ENCODE measurements at places on chromosomes 5 and 9.

DNA sequence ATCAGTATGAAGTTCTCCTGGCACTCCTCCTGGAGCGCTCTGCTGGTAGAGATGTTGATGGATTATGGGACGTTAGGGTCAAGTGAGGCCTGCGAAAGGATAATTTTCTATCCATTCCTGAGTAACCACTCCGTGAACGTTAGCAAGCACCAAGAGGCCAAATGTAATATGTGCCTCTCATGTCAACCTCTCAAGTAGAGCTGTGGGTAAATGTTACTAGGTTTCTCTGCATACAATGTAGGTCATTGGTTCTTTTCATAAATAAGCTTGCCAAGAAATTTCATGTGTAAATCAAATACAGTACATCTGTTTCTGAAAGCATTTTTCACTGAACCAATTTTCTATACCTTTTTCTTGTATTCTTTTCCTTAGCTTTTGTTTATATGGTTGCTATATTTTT, 126.3 kb downstream of the KDM4C start:
- no peak for DNase-seq

DNA sequence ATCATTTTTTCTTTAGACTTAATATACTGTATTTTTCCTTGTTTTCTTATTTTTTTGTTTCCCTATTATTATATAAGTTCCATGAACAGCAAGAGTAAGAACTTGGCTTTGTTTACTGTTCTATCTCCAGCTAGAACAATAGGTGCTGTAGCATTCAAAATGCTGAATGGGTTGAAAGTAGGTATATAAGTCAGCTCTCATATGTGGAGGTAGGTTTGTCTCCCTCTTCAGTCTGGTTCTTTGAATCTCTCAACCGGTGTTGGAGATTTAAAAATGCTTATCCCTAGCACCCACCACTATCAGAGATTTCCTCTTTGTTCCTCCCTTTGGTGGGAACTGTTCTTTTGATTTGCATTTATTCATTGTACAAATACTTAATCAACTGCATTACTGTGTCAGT, 87.5 kb upstream of the FSD1L start:
- DNase-seq, result no peak

DNA sequence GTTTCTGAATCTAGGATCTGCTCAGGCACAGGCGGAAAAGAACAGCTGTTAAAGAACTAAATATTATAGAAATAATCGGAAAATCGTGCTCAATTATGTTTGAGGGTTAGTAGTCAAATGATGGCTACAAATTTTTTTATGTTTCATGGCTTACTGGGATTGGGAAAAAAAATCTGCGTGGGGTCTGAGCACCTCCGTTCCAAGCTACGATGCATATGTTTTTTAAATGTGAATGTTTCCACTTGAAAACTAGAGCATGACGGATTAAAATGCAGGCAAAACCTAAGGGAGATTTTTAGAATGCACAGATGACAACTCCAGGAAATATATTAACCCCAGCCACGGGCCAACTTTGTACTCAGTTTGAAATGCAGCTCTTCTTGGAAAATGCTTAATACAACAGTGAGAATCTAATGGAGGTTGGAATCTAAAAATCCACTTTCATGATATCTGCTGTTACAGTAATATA, 5.3 kb downstream of the OTP start:
- no peak for DNase-seq

DNA sequence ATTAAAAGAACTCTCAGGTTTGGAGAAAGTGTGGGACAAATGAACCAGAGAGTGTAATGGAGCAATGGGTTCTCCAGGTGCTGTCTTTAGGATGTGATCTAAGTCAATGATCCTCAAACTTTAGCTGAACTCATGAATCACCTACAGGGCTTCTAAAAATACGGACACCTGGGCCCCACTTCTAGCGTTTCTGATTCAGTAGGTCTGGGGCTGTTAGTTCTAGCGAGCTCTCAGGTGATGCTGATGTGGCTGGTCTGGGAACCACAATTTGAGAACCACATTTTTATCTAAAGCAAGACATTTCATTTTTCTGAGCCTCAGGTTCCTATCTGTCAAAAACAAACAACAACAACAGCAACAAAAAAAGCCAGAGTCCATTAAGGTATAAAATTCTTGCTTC, 35.1 kb upstream of the PCA3 start:
- DNase-seq, result no peak

DNA sequence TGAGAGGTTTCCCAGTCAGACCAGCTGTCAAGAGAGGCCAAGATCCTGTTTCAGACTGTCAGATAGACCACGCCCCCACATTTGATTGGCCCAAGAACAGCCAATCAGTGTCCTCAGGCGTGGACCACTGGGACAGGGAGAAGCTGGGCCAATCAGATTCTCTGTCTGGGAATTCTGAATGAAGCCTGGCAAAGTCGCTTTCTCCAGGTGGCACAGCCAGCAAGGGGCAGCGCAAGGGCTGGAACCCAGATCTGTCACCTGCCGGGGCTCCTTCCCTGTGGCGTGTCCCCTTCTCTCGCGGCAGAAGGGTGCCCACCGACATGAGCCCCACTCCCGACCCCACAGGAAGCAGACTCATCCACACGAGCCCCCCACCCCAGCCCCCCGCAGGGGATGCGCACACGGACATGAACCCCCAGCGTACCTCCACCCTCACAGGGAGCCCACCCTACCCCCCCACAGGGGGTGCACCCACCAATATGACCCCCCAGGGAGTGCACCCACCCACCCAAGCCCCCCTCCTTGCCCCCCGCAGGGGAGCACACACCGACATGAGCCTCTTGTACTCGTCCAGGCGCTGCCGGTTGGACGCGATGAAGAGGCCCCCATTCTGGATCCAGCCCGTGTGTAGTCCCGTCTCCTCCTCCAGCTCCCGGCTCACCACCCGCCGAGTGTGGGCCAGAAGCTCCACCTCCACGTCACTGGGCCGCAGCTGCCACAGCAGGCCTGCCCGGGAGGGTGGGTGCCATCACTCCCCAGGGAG, 6.1 kb downstream of the SARDH start:
- peak; percentile 81 for DNase-seq

DNA sequence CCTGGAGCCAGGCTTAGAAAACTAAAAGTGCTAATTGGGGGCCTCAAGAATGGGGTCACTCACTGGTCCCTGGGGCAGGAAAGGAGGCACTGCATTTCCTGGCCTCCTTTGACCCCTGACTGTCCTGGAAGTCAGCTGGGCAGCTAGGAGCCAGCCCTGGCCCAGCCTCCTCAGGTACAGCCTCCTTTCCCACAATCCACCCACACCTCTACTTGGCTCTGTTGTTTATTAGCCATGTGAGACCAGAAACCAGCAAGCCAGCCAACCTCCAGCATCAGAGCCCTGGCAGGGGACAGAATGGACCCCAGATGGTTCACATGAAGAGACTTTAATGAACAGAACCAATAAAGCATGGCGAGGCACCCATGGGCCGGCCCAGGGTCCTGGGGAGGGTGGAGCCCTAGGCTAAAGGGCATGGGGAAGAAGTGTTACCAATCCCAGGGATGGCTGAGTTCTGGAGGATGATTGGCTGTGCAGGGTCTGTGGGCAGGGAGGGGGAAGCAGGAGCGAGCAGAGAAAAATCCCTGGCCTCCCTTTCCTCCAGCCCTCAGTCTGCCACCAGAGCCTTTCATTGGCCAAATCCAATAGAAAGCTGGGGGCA, 55.3 kb upstream of the ANGPTL2 start:
- no peak for DNase-seq

- no peak for DNase-seq
Observed at GRCh38 chr5:68839019-68839552, 254.7 kb upstream of the SLC30A5 start.

- DNase-seq, result no peak
Observed at GRCh38 chr5:178113841-178114324, 551 bp downstream of the N4BP3 start.

GRCh38 chr5:161233553-161233952, 313.0 kb downstream of the GABRB2 start:
- no peak for DNase-seq

- no peak for DNase-seq
Observed at GRCh38 chr5:15746833-15747232, 246.9 kb downstream of the FBXL7 start.
